T-helper 2 cell (primary cell): ENCODE measurements at places on chromosomes 13 and 19.

- no peak for DNase-seq
Observed at GRCh38 chr13:69683921-69684686, 423.5 kb upstream of the ATXN8OS start.

- DNase-seq, result no peak
Observed at GRCh38 chr13:37070145-37070695, 10.7 kb upstream of the SUPT20H start.

DNA sequence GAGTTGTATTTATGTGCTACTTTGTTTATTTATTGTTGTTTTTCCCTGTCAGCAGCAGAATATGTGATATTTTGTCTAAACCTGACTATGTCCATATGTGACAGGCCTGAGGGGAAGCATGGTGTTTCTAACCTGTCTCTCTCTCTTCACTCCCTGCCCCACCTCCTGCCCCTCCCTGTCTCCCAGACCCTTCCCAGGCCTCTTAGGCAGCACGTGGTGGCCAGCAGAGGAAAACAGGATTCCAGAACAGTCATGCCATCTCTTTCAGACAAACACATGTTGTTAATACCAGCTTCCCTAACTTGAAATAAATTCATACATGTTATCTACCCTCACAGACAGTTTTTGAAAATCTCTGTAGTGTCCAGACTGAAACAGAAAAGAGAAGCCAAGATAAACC lies 31.0 kb upstream of the ATP11A start:
- no peak for DNase-seq

GRCh38 chr19:1009981-1010538 lies 9.8 kb downstream of the GRIN3B start:
- no peak for DNase-seq

DNA sequence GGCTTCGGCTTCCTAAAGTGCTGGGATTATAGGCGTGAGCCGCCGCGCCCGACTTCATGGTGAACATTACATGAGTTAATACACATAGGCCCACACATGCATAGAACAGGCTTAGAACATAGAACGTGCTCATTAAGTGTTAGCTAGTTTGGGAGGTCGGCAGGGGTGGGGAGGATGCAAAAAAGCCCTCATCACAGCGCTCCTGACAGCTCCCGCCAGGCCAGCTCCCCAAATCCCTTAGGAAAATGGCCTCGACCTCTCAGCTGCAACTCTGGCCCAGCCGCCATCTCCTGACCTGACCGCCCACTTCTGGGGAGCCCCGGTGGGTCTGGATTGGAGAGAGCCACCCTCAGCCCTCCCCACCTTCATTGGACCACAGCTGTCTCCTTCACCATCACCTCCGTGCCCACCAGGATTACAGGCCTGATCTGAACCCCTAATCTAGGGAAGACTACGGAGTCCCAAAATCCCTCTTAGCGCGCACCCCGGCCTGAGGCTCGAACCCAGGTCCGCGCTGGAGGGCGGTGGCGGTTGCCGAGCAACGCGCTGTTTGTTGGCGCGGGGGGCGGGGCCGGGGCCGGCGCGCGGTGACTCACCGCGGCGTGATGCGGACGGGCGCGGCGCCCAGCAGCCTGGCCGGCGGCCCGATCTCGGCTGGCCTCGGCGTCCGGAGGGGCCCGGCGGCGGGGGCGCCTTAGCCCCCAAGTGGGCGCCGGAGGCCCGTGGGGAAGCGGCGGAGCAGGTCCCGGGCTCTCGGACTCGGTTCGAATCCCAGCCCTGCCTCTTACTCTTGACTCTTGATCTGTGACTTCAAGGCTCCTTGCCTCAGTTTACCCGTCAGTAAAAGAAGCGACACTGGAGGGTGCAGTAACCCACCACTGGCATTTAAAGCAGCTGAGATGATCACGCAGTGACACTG lies 26.7 kb upstream of the NANOS3 start:
- peak; percentile 47 for DNase-seq

DNA sequence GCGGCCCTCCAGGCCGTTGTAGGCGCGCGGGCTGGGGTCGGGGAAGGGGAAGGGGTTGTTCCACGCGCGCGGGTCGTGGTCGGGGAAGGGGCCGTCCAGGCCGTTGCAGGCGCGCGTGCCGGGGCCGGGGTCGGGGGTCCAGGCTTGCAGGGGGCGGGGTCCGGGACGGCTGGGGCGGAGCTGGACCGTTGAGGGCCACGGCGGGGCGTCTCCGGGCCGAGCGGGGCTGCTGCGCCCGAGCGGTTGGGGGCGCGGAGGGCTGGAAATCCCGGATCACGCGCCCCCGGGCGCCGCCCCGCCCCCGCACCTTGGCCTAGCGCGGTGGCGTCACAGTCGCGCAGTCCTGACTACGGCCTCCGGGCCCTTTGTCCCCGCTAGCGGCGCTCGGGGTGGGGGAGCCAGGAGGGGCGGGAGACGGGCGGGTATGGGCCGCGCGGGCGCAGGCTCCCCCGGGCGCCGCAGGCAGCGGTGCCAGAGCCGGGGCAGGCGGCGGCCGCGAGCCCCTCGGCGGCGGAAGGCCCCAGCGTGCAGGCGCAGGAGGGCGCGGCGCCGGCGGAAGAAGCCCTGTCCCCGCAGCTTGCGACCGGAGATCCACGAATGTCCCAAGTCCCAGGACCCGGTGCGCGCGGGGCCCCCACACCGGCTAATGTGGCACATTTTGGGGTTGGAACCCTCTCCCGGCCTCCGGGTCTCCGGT lies 665 bp downstream of the GPX4 start:
- DNase-seq, result peak; percentile 61

DNA sequence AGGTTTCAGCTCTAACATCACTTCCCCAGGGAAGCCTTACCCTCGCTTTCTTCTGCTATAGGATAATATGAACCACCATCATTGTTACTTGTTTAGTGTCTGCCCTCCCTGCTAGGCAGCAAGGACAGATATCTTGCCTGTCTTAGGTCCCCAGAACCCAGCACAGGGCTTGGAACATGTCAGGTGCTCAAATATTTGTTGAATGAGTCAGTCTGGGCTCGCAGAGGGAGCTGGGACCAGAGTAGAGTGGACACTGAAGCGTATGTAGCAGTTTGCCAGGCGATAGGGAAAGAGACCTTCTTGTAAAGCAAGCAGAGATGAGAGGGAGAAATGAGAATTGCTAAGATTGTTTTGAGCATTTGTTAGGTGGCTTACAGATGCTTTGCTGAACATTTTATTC lies 11.7 kb downstream of the BCKDHA start:
- DNase-seq, result no peak

DNA sequence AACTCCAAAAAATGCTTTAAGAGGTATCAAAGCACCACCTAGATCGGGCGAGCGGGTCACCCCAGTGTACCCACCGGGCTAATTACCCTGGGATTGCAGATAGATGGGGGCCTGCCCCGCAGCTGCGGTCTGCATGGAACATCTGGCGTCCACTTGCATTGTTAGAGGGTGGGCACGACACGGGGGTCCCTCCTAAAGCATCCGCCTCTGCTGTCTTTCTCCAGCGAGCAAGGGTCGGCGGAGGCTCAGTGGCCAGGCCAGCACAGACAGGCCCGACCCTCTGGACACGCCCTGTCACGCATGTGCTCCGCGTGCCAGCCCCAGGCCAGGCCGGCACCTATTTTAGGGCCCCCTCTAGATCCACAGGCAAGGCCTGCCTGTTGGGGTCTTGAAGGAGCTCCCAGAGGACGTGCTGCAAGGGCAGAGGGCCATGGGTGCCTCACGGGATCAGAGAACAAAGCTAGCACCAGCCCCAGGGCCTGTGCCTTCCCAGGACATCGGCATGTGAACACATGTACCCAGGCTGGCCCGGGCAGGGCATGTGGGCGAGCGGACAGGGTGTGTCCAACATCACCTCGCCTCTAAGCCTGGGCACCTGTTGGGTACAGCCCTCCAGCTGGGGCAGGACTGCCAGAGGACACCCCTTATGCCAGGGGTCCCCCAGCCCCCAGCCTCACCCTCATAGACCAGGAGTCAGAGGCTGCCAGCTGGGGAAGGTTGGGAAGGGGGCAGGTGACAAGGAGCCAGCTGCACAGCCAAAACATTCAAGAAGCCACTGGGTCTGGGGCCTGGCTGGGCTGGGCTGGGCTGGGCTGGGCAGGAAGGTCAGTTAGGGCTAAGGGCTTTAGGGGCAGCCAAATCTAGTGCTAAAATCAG lies 35.6 kb upstream of the NANOS3 start:
- peak; percentile 42 for DNase-seq

DNA sequence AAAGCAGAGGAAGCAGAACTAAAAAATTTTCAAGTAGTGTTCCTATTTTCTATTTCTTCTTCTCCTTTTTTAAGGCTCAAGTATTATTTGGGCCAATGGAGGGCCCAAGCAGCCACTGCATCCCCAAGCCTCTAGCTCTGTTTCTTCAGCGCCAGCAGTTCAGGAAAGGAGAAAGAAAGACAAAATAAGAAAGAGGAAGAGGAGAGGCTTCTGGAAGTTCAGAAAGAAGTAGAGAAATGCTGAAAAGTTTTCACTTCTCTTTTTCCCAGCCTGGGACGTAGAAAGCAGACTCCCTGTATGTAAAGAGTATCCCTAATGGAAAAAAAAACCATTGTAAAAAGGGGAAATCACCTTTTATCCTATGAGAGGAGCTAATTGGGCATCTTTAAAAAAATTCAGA lies 165.5 kb upstream of the KLF12 start:
- DNase-seq, result no peak

DNA sequence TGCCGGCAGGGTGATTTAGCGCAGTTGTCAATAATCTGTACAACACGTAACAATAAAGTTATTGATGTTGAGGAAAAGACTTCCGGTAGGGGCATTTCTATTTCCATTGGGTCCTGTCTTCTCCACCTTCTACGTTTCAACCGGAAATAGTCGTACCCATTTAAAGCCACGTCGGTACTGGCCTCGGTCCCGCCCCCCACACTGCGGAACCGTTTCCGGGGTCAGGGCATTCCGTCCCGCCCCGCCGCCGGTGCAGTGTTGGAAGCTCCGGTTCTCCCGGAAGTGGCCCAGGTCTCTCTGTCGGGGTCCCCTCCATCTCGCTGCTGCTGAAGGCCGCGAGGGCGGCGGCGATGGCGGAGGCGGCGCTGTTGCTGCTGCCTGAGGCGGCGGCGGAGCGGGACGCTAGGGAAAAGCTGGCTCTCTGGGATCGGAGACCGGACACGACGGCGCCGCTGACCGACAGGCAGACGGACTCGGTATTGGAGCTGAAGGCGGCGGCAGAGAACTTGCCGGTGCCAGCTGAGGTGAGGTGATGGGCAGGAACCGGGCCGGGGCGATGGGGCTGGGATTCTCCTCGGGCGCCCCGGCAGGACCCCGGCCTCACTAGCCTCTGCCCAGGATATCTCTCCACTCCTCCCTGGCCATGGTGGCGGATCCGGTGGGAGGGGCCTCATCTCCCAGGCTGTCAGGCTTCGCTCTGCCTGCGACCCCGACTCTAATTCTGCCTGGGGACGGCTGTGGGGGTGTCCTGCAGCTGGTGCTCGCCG lies at the start of gene COG3:
Gene COG3, plus strand, starts transcription at position 253 of the 767 bp plus-strand sequence. Its CDS starts 98 bp downstream, at position 351.
- peak; percentile 96 for DNase-seq

- peak; percentile 12 for DNase-seq
Observed at GRCh38 chr19:11694533-11695439, 44.0 kb downstream of the ZNF823 start.

GRCh38 chr19:17687857-17688784 lies at the start of gene UNC13A:
UNC13A (minus strand) TSS chr19:17688354; CDS start chr19:17688199, 155 bp downstream.
- DNase-seq, result peak; percentile 26

DNA sequence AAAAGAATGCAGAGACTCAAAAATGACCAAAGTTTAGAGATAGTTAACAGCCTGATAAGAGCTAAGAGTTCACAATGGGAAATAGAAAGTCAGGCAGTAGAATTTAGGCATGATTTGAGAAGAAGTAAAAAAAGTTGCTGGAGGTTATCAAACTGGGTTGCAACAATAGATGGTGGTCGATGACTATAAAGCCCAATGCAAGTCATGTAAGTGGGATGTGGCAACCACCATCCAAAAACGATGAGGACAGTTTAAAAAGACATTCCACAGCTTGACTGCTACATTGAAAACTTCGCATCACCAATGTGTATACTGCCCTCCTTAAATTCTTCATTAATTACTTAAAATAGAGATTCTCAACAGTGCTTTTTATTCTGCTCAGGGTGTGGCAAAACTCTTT lies 19.7 kb downstream of the ELF1 start:
- DNase-seq, result no peak

DNA sequence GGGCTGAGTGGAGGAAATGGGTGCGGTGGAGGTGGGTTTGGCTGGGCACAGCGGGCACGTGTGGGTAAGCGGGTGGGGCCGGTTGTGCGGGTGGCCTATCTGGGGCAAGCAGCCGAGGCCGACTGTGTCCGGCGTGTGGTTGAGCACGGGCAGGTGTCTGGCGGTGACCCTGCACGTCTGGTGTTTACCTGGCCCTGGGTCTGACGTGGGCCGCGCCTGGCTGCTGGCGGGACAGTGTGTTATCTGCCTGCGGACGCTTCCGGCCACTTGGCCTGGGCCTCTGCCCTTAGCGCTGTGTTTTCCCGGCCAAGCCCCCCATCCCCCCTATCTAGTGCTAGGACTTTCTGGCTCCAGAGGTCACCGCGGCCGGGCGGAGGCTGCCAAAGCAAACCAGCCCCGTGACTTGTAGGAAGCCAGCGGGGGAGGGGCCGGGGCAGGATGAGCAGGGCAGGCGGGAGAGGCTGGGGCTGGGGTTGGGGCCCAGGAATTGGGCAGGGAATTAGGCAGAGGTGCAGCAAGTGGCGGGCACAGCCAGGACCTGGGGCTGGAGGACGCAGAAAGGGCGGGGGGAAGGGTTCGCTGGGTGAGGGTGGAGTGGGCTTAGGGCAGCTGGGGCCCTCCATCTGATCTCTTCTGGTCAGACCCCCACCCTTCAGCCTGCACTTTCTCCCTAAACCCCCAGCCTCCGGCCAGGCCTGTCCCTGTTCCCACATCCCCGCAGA lies 534 bp upstream of the HPN start:
- DNase-seq, result no peak

DNA sequence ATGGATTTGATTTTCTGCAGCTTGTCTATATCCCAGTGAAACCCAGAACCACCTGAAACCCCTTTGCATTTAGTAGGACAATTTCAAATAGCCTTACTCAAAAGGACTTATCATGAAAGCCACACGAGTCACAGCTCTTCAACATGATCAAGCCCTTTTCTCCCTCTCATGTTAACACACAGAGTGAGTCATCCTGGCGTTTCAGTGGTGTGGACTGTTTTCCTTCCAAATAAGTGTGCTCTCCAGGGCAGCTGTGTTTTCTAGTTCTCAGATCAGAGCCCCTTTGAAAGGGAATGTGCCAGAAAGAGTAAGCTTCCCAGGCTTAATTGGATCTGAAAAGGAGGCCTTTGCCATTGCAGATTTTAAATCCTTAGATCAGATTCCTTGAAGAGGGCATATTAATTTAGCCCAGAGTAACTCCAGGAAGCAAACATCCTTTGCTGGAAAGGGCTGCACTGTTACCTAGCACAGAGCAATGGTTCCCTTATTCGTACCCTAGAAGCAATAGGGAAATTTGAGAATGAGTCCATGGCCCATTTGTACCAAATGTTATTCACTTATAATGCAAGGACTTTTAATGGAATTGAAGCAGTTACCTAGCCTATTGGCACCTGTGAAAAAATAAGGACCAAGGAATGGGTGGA lies 51.3 kb downstream of the ERICH6B start:
- DNase-seq, result no peak

GRCh38 chr13:106449096-106449495 lies 86.4 kb downstream of the EFNB2 start:
- DNase-seq, result no peak

GRCh38 chr13:30873499-30873898 lies 32.6 kb upstream of the MEDAG start:
- DNase-seq, result no peak

- no peak for DNase-seq
Observed at GRCh38 chr19:46201454-46202310, 27.9 kb upstream of the IGFL1 start.
